ENCODE measurements at places on chromosomes 6 and 20.

GRCh38 chr6:8707369-8707768 is 272.0 kb upstream of the SLC35B3 start:
- no peak for DNase-seq

- no peak for DNase-seq
These were observed 20.4 kb downstream of the PDE7B start for GRCh38 chr6:135871878-135872277.

DNA sequence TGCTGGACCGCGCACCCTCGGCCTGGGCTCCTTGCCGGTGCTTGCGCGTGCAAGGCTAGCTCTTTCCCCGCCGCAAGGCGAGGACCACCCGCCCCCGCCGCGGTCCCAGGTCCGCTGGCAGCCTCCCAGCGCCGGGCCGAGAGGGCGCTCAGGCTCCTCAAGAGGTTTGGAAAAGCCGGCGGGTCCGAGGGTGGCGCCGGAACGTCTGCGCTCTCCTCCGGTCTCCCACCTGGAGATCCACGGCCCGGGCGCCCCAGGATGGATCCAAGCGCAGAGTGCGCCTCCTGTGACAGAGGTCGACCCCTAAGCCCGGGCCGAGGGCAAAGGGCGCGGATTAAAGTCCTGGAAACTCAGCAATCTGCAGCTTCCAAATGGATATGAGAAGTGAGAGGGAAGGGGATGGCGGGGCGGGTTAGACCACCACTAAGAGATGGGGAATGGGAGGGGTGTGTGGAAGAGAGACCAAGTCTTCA is 575 bp upstream of the MICAL1 start:
- DNase-seq: no peak

- no peak for DNase-seq
These were observed 93.5 kb downstream of the SPTLC3 start for GRCh38 chr20:13102237-13102636.

GRCh38 chr20:57396984-57397692 is 5.9 kb downstream of the RBM38 start:
- no peak for DNase-seq

DNA sequence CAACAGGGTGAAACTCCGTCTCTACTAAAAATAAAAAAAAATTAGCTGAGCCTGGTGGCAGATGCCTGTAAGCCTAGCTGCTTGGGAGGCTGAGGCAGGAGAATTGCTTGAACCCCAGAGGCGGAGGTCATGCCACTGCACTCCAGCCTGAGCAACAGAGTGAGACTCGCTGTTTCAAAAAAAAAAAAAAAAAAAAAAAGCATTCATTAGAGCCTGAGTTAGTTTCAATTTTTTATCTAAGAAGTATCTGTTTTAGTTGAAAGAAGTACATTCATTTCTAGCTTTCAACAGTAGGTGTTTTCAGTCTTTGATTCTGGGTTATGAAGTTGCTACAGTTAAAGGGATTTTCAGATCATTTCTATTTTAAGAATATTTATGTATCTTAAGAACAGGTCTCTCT is 42.2 kb downstream of the ZNF292 start:
- DNase-seq: no peak

DNA sequence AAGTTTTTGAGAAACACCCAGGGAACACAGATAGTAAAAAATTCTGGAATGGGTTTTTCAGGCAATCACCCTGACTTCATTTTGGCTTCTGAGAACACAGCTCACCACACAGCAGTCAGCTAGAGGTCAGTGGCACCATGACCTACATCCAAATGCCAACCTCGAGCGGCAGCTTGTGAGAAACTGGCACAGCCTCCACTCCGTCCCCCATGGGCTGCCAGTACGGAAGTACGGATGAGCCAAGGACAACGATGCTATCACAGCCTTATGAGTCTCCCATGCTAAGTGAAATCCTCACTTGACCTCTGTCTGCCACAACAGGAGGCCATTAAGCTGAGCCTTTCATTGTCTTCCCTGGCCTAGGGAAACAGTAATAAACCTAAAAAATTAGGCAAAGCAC is 32.0 kb downstream of the KIF16B start:
- no peak for DNase-seq

GRCh38 chr6:143060354-143060805 is 309 bp upstream of the AIG1 start:
- peak; percentile 84 for DNase-seq

DNA sequence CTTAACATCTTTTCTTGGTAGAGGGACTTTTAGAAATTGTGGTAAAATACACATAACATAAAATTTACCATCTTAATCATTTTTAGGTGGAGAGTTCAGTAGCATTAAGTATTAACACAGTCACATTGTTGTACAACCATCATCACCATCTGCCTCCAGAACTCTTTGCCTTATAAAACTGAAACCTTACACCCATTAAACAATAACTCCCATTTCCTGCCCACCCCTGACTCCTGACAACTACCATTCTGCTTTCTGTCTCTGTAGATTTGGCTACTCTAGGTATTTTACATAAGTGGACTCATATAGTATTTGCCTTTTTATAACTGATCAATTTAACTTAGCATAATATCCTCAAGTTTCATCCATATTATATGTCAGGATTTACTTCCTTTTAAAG is 88.7 kb downstream of the ZHX3 start:
- no peak for DNase-seq

- DNase-seq: no peak
These were observed 28.1 kb downstream of the ULBP1 start for GRCh38 chr6:149991838-149992237.
